ENCODE measurements at places on chromosomes 6 and 20. TPM values are rescaled to one million over a fixed set of nuclear protein-coding genes. Genes with fewer than 3 reads are reported as not detected.

Gene IL17F
- total RNA-seq: 0.64 TPM

Gene MMS22L
- 14.3 TPM for total RNA-seq

Gene ADA
- total RNA-seq: 39.6 TPM

Gene UNC93A
- not detected for total RNA-seq

- peaks cover 27% of the 10 kb centered on the region for H3K4me1 ChIP-seq
- H3K27ac ChIP-seq: peak overlapping the region; percentile 93
- peak overlapping the region; percentile 93 for H3K4me3 ChIP-seq
- no peaks in the 10 kb centered on the region for H3K36me3 ChIP-seq
- no peak for DNase-seq
These were observed 812 bp upstream of the SMIM13 start for GRCh38 chr6:11092668-11093375.

DNA sequence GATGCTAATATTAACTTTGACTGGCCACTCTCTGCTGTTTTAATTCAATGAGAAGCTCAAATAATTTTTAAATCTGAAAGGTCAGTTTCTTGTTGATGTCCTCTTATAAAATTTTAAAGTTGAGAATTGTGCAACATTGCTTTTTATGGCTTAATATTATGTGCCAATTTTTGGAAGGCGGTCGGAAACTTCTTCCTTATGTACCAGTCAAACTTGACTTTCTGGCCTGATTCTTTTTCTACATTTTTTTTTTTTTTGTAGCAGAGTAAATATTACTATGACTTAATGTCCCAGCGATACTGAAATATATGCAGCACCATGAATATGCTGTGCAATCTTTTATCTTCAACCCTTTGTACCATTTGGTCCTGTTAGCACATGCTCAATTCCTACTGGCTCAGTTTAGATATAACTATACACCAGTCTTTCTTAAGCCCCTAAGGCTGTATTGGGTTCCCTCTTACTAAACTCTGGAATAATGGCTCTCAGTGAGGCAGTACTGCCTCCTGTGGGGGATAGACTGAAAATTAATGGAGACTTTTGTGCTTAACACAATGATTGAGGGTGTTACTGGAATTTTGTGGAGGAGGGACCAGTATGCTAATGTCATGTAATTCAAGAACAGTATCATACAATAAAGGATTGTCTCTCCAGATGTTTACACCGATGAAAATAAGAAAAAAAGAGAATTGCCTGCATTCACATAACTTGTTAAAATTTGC is 156.4 kb upstream of the SYNCRIP start:
- DNase-seq: no peak
- no peak overlapping the region for H3K4me3 ChIP-seq
- H3K36me3 ChIP-seq: no peaks in the 10 kb centered on the region

GRCh38 chr6:32665661-32666060 is 796 bp downstream of the HLA-DQB1 start:
- peak overlapping the region; percentile 82 for H3K27ac ChIP-seq
- peaks cover 2% of the 10 kb centered on the region for H3K36me3 ChIP-seq
- no peaks in the 10 kb centered on the region for H3K27me3 ChIP-seq
- peak; percentile 53 for DNase-seq

DNA sequence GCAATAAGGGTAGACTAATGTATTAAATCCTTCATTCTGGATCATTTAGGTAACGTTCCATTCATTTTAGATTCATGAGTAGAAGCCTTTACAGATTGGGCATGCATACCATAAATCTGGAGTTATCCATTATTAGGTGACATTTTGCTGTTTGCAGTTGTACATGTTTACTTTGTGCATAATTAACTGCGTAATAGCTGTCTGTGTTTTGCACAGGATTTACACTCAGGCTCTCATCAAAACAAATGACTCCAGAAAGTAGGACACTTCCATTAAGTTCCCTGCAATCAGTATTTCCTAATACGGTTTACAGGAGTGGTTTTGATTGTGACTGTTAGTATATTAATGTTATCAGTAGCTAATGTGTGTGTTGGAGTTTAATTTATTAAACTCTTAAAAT is 997.4 kb downstream of the HACE1 start:
- DNase-seq: no peak
- no peak overlapping the region for H3K27ac ChIP-seq
- no peaks in the 10 kb centered on the region for H3K27me3 ChIP-seq
- no peak overlapping the region for H3K4me3 ChIP-seq
- no peaks in the 10 kb centered on the region for H3K4me1 ChIP-seq
- no peaks in the 10 kb centered on the region for H3K36me3 ChIP-seq

DNA sequence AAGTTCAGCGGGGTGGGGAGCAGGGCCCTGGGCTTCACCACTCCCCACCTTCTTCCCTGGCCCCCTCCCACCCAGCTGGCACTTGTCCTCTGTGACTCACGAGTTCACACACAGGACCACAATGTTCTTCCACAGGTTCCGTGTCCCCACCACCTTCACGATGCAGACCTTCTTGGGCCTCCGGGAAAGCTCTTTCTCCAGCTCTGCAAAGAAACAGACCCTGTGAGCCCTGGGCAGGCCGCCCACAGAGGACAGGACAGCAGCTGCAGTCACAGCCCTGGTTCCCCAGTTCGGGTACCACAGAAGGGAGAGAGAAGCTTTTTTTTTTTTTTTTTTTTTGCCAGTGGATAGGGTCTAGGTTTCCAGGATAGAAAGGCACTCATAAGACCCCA is 30.9 kb downstream of the PSMG4 start:
- no peak for DNase-seq
- no peaks in the 10 kb centered on the region for H3K36me3 ChIP-seq
- no peaks in the 10 kb centered on the region for H3K27me3 ChIP-seq
- H3K27ac ChIP-seq: no peak overlapping the region

- DNase-seq: no peak
- no peak overlapping the region for H3K27ac ChIP-seq
- no peak overlapping the region for H3K4me3 ChIP-seq
- H3K4me1 ChIP-seq: no peaks in the 10 kb centered on the region
- H3K27me3 ChIP-seq: no peaks in the 10 kb centered on the region
These were observed 185.5 kb downstream of the MOXD1 start for GRCh38 chr6:132215805-132216204.

DNA sequence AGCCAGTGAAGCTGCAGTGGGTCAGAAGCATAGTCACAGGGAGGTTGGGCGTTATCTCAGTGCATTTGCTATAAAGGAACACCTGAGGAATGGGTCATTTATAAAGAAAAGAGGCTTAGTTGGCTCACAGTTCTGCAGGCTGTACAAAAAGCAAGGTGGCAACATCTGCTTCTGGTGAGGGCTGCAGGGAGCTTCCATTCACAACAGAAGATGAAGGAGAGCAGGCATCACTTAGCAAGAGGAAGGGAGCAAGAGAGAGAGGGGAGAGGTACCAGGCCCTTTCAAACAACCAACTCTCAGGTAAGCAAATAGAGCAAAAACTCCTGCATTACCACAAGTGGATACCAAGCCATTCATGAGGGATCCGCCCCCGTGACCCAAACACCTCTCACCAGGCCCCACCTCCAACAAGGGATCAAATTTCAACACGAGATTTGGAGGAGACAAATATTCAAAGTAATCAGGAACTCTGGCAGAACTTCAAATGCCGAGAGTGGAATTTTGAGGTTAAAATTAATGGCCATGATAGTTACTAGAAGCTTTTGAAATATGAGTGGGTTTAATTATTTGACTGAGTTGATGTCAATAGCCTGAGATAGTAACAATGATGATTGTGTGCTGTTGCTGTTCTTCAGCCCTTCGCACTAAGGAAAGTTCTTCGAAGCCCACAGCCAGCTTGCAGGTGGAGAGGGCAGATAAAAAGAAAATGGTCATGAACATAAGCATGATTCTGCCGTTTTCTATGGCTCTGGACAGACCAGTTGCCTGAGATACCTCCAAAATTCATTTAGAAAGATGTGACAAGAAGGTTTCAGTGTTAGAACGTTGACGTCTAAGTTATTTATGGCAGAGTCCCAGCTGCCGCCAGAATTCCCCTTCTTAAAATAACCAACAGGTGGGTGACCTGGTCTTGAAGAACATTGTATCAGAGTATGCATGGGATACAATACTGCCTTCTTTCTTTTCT is 55.3 kb upstream of the ADTRP start:
- H3K4me1 ChIP-seq: no peaks in the 10 kb centered on the region
- H3K4me3 ChIP-seq: no peak overlapping the region
- H3K27me3 ChIP-seq: no peaks in the 10 kb centered on the region

- H3K36me3 ChIP-seq: no peaks in the 10 kb centered on the region
- no peak overlapping the region for H3K27ac ChIP-seq
- H3K27me3 ChIP-seq: no peaks in the 10 kb centered on the region
- no peak overlapping the region for H3K4me3 ChIP-seq
These were observed 137.8 kb downstream of the CENPW start for GRCh38 chr6:126477678-126478077.

DNA sequence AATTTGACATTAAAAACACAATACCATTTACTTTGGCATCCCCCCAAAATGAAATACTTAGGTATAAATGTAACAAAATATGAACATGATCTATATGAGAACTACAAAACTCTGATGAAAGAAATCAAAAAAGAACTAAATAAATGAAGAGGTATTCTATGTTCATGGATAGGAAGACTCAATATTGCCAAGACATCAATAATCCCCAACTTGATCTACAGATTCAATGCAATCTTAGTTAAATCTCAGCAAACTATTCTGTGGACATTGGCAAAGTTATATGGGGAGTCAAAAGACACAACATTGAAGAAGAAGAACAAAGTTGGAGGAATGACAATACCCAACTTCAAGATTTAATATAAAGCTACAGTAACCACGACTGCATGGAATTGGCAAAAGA is 145.2 kb upstream of the HEY2 start:
- H3K4me3 ChIP-seq: no peak overlapping the region
- no peaks in the 10 kb centered on the region for H3K27me3 ChIP-seq
- no peaks in the 10 kb centered on the region for H3K36me3 ChIP-seq
- H3K27ac ChIP-seq: no peak overlapping the region

DNA sequence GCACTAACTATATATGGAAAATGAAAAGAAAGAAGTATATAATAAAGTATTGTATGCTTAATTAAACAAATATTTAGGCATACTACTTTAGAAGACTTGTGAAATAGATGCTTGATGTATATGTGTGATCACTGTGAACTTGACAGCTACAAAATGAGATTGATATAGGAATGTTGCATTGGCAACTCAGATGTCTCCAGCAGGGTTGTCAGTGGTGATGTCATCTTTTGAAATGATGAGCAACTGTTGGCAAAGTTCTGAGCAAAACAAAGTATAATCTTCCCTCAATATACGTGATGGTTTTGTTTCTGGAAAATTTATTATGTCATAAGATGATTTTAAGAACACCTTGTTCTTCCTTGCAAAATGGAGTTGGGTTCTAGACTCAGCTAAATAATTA is 133.8 kb downstream of the ARID1B start:
- H3K4me1 ChIP-seq: peaks cover 7% of the 10 kb centered on the region
- H3K27me3 ChIP-seq: no peaks in the 10 kb centered on the region

GRCh38 chr20:10679269-10679668 is 5.5 kb upstream of the JAG1 start:
- H3K4me3 ChIP-seq: no peak overlapping the region
- H3K4me1 ChIP-seq: peaks cover 7% of the 10 kb centered on the region
- no peaks in the 10 kb centered on the region for H3K36me3 ChIP-seq
- H3K27ac ChIP-seq: no peak overlapping the region
- DNase-seq: no peak

- no peaks in the 10 kb centered on the region for H3K36me3 ChIP-seq
- no peaks in the 10 kb centered on the region for H3K27me3 ChIP-seq
- H3K4me3 ChIP-seq: no peak overlapping the region
- no peak overlapping the region for H3K27ac ChIP-seq
These were observed 68.9 kb downstream of the MTHFD1L start for GRCh38 chr6:150934380-150934779.

DNA sequence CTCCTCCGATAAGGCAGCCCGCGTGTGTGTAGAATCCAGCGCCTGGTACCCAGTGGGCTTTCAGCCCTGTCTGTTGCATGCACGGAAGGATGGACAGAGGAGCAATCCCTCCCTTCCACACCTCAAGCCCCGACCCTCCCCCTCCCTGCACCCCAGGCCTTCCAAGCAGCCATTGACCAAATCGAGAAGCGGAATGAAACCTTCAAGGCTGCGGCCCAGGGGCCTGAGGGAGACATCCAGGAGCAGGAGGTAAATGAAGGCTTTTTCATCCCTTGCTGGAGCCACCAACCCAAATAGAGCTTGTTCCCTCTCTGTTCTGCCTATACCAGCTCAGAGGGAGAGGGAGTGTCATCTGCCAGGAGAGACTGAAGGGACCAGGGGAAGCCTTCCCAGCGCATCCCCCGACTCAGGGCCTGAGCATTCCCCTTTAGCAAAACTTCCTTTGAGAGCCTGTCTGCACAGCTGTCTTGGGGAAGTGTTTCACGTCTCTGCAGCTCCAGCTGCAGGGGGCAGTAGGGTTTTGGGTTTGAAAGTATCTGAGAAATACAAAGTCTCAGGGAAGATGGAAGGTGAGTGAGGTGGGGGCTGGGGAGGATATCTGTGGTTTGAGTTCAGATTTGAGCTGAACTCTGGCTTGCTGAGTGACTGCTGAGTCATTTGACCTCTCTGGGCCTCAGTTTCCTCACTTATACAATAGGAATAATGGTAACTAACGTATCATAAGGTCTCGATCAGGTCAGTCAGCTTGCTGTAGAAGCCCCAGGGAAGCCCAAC is 16.1 kb downstream of the FGD2 start:
- no peak overlapping the region for H3K4me3 ChIP-seq
- no peaks in the 10 kb centered on the region for H3K27me3 ChIP-seq
- H3K4me1 ChIP-seq: peaks cover 32% of the 10 kb centered on the region

DNA sequence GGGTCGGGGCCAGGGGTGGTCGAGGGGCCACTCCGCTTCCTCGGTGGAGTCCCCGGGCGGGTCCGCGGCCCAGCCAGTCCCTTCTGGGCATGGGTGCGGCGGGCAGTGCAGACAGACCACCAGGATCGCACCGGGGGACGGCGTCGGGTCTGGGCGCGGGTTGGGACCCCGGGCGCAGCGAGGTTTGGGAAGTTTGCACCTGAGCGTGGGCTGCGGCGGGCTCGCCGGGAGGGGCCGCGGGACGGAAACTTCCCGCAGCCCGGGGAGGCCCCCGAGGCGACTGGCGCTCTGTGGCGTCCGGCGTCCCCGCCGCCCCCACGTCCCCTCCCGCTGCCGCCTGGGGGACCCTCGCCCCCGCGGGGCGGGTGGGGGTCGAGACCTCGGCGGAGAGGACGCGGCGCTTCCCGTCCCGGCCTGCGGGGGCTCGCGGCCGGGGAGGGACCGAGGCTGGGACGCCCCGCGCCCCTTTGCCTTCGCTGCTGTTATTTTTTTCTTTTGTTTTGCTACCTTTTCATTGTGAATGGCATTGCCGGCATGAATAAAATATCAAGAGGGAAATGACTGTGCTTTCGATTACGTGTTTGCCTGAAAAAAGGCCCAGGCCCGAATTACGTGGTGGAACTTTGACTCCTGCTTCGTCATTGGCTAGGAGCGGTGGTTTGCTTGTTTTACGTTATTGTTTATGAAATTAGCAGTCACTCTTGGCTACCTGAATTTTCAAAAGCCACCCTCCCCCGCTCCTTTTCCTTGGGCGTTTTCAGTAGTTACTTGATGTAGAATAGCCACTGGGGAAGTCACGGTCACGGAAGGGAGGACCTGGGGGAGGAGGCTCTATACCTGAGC is 703 bp downstream of the SNX9 start:
- H3K4me3 ChIP-seq: peak overlapping the region; percentile 96
- H3K4me1 ChIP-seq: peaks cover 23% of the 10 kb centered on the region
- peak overlapping the region; percentile 89 for H3K27ac ChIP-seq
- DNase-seq: peak; percentile 84
- no peaks in the 10 kb centered on the region for H3K27me3 ChIP-seq
